ENCODE measurements at places on chromosomes 12 and 14.

DNA sequence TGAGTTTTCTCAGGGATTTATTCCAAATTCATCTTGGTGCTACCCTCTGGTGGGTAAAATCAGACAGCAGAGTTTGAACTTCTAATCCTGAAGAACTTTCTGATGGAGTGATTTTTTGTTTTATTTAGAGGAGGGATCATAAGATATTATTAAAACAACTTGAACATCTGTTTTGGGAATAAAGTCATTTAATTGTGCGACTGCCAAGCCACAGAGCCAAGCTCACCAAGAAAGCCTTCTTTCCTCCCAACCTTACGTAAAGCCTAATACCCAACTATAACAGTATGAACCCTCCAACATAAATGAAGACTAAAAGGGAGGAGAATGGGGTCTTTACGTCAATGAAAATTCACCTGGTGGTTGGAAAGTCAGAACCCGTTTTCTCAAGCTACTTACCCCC, 205.5 kb upstream of the IGF1 start:
- DNase-seq: no peak

- no peak for DNase-seq
These were observed 420.6 kb downstream of the LRFN5 start for GRCh38 chr14:42027271-42027670.

DNA sequence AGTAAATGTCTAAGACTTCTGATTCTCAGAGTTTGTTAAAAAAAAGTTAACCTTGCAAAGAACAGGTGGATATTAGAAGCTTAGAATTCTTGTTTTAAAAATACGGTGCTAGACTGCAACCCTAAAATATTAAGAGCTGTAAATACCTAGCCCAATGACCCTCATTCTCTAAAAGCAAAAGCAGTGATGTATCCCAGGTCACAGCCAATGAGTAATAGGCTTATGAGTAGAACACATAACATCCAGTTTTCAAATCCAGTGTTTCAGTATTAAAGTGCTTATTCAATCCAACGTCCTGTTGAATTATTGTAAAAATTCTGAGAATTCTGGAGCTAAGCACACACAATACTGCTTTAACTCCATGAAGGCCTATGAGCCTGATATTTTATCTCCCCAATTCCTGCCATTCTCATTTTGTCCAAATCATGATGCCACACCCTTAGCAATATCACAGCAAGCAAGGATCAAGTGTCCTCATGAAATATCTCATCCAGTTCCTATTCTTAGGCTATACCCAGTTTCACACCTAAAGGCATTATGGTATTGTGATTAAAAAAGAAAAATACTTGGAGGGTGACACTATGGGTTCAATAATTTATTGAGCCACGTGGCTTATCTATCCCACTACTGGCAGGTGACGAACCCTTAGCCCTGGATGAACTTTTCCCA, 15.3 kb upstream of the ARID4A start:
- DNase-seq: no peak

GRCh38 chr12:100403446-100403845, 46.6 kb downstream of the SLC17A8 start:
- DNase-seq: peak; percentile 57

DNA sequence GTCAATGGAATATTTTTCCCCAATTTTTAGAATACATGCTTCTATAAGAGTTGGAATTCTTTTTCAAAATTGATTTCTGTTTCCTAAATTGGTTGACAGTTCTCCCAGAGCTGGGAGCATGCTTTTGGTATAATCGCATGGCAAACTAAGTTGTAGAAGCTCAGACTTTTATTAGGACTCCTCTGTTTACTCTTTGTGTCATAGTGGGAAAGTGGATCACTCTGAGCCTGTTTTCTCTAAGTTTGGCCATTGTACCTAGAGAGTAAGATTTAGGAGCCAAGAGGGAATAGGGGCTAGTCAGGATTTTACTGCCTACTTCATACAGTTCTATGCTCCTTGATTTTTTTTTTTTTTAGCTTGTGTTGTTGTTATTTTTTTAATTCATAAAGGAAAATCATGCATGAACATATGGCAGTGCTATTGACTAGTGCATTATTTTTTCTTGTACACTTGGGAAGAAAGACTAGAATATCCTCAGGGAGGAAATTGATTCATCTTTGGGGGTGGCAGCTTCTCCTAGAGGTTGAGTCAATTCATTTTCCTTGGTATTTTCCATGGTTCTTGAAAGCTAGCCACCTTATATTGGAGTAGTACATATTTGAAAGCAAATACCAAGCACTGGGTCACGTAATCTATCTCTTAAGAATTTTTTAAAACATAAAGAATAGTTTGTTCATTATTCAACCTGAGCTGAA, 77.7 kb upstream of the TRAF3 start:
- DNase-seq: no peak

- DNase-seq: no peak
These were observed 14.8 kb downstream of the RIMKLB start for GRCh38 chr12:8712572-8712971.

DNA sequence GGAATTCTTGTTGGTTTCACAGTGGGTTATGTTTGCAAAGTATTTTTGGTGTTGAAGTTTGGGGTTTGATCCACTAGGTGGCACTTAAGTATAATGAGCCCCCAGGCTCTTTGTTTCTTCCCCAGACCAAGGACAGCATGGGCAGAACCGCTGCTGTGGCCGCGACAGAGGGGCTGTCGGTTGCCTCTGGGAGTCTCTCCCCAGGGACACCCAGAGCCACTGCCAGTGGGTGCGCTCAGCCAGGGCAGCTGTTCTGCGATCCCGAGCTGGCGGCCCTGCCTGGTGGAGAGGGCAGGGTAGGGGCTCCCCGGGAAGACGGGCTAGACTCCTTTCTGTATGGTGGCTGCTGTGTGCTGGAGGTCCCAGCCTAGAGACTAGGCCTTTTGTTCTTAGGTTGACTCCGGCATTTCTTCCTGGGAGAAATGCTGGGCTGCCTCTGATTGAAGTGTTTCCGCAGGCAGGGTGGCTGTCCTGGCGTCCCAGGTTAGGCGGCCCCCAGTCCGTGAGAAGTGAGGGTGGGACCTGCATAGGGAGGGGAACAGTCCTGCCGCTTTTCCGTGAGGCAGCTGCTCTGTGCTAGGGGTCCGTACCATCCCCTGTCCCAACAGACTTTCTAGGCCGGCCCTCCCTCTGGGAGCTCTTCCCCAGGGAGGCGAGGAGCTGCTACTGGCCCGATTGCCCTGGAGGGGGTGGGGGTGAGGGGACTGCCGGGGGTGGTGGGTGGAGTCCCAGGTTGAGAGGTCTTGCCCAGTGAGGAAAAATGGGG, 253.1 kb upstream of the PELI2 start:
- no peak for DNase-seq

DNA sequence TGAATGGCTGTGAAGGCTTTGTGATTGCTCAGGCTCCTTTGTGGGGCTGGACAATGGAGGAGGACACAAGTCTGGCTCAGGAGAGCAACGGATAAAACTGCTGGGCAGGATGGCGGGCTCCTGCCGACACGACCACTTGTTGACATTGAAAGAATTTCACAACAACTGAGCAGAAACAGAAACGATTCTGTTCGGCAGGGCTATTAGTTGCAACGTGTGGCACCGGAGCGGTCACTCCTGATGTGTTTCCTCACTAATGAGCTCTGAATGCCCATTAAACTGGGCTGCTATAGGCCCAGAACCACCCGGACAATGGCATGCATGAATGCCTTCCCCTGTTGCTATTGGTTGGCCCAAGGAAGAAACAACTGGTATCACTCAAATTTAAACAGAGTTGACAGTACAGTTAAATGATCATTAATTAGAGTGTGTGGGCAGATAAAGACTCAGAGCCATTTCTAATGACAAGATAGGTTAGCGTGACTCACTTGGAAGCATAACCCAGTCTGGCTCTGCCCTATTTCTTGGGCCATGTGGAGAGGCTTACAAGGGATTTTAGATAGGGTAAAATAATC, 142.9 kb downstream of the ASCL1 start:
- DNase-seq: no peak

GRCh38 chr14:98612434-98613200, 659.4 kb downstream of the BCL11B start:
- DNase-seq: no peak

DNA sequence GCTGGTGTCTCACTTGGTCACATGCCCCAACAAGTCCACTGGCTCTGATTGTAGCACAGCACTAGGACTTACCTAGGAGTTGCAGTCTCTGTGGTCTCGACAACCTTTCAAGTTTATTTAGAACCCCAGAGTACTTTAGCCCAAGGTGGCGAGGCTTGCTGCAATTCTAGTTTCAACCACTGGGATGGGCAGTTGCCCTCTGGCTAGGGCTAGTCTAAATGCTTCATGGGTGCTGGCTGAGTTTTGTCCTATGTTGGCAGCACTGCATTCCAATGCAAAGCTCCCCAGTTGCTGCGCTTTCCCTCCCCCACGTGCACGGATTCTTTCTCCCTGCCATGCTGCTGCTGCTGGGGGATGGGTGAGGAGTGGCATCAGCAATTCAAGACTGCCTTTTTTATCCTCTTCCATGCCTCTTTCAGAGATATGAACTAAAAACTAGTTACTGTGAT, 207.9 kb downstream of the SYNE2 start:
- DNase-seq: peak; percentile 45

DNA sequence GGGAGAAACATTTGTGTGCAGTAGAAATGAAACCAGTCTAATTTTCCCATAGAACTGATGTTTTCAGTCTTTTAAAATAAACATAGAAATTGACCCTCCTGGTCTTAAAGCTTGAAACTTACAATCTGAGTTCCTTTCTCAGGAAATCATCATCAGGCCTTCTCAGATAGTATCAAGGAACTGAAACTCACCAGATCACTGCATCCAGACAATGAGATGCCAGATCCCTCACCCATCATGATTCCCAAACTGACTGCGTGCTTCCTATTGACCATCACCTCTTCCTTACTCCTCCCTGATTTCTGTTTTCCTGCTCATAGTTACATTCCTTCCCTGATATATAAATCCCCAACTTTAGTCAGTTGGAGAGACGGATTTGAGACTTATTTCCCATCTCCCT, 195.0 kb upstream of the AMIGO2 start:
- DNase-seq: no peak

DNA sequence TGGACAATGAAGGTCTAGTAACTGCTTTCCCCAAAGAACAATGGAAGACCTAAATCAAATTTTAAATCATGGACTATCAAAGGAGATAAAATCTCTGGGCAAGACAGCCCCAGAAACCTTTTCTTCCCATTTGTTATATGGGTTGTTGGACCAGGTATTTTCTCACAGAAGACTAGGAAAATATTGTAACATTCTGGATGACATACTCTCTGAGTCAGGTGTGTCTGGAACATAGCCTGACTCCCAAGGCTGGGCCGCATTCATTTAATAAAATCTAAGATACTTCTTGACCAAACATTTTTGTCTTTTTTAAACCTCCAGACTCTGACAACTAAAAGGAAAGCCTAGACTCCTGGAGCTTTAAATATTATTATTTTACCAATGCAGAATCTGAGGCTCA, 87.9 kb downstream of the ATP23 start:
- DNase-seq: no peak

GRCh38 chr12:12819221-12819620, 6.1 kb downstream of the DDX47 start:
- DNase-seq: no peak

GRCh38 chr14:20657216-20658211, 16.0 kb upstream of the OR6S1 start:
- DNase-seq: peak; percentile 73

GRCh38 chr14:61341275-61342206, 20.2 kb downstream of the PRKCH start:
- no peak for DNase-seq

DNA sequence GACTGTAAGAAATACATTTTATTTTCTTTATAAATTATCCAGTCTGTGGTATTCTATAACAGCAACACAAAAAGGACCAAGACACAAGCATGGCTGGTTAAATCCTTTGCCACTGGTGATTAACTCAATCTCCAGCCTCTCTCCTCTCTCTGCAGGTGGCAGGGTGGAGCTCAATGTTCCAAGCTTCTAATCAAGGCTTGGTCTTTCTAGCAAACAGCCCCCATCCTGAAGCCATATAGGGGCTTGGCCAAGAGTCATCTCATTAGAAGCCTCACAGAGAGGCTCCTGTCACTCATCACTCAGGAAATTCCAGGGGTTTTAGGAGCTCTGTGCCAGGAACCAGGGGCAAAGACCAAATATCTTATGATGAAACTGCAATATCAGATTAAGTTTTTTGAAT, 12.0 kb downstream of the C12orf75 start:
- DNase-seq: no peak

DNA sequence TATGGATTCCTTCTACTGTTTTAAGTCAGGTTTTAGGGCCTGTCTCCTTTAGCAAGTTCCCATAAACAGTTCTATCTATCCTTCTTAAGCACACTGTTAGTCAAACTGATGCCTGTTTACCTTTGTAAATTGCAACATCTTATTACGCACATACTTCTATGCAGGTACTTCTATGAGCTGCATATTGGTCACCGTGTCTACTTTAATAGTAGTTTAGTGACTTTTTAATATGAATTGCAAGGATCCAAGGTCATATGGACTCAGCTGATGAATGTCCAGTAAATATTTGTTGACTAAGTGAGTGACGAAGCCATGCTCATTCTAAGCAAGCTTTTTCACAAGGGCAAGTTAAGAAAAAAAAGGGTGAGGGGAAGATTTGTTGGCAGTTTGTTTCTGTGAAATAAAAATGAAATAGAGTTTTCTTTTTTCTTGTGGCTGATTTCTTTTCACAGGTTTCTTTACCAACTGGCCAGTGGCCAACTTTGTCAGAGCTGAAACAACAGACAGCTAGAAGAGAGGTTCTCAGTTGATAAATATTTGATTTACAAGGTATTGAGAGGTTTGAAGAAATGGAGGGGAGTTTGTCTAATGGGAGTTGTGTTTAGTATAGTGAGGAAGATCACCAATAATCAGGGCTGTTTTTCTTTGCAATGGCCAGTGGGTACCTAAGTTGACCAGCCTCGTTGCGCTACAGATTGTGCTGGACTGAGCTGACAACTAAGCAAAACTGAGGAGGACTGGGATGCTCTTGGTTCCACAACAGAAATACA, 141.1 kb downstream of the SLC15A5 start:
- DNase-seq: no peak

- no peak for DNase-seq
These were observed 38.9 kb downstream of the PPP4R4 start for GRCh38 chr14:94213021-94213420.

GRCh38 chr12:46499901-46500300, 127.3 kb upstream of the SLC38A2 start:
- no peak for DNase-seq

- DNase-seq: no peak
These were observed 3.2 kb upstream of the MMP19 start for GRCh38 chr12:55845785-55846496.

DNA sequence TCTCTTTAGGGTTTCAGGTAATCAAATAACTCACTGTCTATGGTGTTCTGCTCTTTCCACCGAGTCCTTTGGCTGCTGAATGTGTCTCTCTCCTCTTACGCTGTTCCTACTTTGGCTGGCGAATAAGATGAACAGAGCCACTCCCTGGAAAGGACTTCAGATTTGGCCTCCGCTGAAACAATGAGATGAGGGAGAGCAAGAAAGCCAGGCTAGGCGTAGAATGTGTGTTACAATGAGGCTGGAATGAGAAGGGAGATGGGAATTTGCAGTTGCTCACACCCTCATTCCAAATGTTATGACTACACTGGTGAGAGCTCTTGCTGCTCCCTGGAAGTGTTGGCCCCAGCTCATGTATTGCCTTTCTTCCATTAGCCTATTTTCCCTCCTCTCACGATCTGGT, at the start of gene MFAP5:
TSS of gene MFAP5 (minus strand) at position 234 of the 400 bp plus-strand sequence. CDS start 722 bp downstream, outside the sequence.
- no peak for DNase-seq
